CD4-positive, alpha-beta T cell treated with Interleukin-1 beta for 1 hour (primary cell): ENCODE measurements at places on chromosomes 7 and 10.

GRCh38 chr10:71737834-71738197 lies 18.2 kb upstream of the C10orf105 start:
- DNase-seq = no peak

- peak; percentile 44 for DNase-seq
Measured at GRCh38 chr7:44769776-44770294, 21.2 kb downstream of the ZMIZ2 start.

DNA sequence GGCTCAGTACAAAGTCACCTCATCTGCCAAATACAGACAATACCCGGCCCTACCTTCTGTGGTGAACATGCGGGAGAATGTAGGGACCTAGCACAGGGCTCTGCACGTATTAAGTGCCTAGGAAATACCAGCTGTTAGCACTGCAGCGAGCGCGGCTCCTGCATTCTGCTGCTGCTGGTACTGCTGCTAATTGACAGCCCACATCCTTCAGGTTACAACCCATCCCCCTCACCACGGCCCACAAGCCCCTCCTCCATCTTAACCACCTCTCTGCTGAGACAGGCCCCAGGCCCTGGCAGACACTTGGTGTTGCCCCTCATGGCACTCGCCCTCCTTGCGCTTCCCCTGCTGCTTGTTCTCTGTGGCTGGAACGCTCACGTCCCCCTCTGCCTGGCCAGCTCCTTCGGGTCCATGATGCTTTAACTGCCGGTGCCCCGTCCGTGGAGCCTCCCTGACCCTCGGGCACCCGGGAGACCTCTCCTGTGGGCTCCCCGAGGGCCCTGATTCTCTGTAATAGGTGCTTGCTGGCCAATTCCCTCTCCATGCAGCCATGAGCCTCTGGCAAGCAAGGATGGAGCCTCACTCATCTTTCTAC lies 53.3 kb upstream of the LOXL4 start:
- no peak for DNase-seq

DNA sequence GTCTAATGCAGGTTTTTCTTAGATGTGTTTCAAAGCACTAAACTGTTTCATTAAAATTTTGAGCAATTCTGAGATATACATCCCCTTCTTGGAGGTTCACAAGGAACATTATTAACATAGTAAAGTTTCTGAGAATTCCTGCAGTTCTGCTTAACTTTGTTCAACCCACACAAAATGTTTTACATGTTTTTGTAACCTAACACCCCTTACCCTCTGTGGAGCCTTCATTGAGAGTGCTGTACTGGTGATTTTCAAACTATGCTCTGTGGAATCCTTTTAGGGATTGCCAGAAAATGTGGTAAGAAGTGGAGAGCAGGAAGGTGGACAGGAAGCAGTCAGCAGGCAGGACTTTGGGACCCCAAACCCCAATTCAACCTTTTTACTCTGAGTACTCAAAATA lies 53.6 kb upstream of the ABCB5 start:
- DNase-seq = no peak

DNA sequence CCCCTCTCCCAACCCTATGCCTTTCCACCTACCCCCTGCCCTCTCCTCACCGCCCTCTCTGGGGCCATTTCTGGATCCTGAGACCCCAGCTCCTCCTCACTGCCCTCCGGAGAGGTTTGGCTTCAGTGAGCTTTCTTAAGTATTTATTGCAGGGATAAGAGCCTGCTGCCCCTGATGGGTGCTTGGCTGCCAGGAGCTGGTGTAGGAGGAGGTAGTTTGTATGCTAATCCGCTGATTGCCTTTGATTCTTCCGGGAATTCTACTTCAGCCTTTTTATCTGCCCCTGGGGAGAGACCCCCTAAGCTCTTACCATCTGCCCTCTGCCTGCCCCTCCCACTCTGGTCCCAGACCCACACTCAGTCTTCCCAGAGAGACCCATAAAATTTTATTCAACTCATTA lies 263.5 kb upstream of the PODXL start:
- no peak for DNase-seq

DNA sequence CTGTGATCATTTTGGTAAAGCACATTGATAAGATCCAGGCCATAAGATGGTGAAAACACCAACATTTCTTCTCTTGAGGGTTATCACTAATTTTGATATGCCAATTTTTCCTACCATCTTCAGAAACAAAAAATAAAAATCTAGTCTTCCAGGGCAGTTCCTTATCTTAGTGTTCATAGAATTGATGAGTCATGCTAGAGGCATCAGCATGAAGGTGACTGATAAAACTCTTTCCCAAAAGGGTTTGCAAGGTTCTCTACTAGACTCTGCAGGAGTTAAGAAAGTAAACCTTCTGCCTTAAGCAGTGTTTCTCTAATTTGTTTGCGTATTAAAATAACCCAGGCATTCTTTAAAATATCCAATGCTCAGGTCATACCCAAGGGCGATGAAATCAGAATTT lies 483.1 kb upstream of the CNTNAP2 start:
- DNase-seq = no peak

DNA sequence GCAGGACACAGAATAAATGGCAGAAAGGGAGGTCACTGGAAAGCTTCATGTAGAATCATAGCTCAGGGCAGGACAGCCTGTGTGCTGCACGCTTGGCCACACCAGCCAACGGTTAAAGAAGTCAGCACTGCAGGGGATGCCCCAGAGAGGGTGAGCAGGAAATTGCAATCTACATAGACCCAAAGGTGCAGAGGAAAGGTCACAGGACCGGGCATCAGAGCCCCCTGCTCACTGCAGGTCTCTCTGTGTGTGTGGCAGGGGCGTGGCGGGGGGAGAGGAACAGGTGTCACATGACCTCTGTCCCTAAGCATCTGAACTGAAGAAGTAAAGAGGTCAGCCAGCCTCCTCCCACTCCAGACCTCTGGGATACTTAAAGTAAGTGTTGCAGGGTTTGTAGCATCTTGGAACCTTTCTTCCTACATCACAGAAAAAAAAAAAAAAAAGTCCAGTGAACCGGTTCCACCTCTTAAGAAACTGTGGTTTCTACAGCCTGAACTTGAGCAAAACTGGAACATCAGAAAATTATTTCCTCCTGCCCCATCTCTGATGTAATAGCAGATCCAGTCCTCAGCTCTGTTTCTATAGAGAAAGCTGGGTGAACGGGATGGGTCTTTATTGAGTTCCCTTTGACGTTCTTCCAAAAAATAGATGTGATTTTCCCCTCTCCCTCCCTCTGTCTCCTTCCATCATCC lies 64.3 kb downstream of the RGS10 start:
- DNase-seq = peak; percentile 39

DNA sequence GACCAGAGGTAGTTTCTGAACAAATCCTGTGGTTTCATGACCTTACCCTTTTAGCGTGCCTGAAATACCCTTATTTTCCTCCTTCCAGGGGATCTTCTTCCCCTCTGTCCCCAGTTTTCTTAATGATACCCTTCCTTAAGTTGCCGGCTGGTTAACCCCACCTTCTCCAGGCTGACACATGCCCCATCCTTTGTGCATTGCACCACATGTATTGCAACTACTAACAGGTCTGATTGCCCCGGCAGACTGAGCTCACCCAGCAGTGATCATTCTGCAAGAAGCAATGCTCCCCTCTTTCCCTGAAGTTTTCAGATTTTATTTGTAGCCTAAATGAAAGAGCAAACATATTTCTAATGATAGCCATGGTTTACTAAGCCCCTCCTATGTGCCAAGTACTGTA lies 108.2 kb downstream of the HIP1 start:
- no peak for DNase-seq

- DNase-seq = no peak
Measured at GRCh38 chr7:132800522-132800921, 224.3 kb upstream of the PLXNA4 start.

DNA sequence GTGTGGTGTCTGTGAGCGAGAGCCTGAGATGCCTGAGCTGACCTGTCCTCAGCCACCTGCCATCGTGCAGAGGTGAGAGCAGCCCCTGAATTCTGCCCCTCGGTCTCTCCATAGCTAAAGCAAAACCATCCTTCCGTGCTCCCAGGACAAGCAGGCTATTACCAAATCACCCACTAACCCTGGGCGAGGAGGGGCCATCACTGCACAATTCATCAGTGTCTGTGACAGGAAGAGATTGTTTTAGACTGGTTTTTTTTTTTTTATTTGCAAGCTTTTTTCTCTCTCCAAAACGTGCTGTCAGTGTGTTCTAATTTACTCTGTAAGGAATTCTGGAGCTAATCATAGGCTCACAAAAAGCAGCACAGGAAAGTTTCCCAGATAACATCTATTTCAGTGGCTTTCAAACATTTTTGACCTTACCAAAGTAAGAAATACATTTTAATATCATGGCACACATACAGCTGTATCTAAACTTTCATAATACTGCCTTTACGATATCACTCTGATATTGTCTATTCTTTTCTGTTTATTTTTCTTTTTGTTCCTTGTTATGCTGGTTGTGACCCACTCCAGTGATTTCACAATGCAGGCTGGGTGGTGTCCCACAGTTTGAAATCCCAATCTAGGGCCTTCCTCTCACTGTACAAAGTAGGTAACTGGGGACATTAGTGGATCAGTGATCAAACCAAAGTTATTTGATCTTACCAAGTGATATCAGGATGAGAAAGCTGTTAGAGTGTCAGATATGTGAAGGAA lies 62.8 kb downstream of the EGFR start:
- DNase-seq = no peak

DNA sequence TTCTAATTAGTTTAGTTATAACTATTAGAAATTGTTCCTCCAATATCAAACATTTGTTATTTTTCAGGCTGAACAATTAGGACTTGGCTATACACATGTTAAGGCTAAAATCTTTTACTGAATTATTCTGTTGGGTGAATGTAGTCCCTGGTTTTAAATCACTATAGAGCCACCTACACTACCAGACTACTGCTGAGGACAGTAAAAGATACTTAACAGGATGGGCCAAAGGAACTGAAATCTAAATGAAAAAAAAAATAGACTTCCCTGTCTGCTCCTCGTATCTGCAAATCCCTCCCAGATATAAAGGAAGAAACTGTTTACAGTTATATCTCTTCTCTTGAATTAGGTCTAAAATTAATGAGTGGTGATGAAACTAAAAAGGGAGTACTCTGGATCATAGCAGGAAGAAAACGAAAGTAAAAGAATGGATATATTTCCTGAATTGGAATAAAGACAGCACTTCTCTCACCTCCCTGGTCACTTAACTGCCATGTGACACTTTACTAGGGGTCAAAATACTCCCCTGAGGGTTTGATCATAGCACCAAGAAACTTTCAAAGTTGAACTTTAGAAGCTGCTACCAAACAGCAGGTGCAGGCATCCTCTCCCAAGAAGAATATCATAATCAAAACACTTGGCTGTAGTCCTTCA lies 12.7 kb downstream of the FBXW4 start:
- no peak for DNase-seq

GRCh38 chr7:88071994-88072714 lies 138.1 kb downstream of the ADAM22 start:
- no peak for DNase-seq

DNA sequence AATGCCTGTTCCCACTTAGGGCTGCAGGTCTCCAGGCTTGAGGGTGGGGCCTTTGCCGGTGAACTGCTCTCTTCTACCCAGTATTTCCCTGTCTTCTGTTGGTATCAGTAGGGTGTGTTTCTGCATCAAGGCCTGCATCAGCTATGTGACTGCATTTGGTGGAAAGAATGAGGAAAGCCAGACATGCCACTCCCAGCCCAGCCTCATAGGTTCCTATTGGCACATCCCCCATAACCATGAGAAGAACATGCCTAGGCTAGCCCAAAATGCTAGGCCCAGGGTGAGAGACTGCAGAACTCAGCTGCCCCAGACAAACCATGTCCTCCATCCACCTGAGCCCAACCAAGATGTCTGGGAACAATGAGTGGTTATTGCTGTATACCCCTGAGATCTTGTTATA lies 380.3 kb upstream of the ADARB2 start:
- DNase-seq = no peak

- no peak for DNase-seq
Measured at GRCh38 chr7:37480041-37481031, 31.7 kb upstream of the ELMO1 start.

DNA sequence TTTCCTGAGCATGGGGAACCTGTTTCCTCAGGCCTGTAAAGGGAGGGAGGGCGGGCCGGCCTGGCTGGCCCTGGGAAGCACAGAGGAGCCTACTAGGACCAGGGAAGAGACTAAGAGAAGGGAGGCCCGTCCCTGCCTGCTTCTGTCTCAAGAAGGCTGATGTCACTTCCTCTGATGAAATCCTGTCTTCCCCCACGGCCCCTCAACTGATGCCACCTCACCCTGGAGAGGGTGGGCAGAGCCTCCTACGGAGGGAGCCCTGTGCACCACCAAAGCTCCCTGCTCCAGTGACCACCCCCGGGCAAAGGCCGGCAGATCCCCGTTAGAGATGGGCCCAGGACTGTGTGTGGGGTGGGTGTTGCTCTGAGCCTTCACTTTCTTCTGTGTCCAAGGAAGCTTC lies 1.0 kb upstream of the PILRA start:
- DNase-seq = peak; percentile 24

GRCh38 chr10:127151541-127151940 lies 44.9 kb downstream of the INSYN2A start:
- DNase-seq = no peak

DNA sequence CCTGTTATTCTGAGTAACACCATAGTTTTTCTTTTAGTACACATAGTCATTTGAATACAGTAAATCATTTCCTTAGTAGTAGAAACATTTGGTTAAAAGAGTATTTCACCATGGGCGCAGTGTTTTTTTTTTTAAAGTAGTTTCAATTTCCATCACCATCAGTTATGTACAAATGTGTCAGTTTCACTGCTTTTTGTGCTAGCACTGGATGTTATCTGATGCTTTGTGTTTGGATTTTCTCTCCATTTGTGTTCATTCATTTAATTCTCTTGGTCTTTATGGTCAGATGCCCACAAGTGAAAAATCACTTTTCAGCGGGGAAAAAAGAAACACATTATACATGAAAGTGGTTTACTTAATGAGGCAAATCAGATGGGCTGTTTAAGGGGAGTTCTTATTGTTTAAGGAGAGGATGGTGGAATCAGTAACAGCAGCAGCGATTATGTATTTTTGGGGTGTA lies 16.0 kb upstream of the HK1 start:
- DNase-seq = no peak

DNA sequence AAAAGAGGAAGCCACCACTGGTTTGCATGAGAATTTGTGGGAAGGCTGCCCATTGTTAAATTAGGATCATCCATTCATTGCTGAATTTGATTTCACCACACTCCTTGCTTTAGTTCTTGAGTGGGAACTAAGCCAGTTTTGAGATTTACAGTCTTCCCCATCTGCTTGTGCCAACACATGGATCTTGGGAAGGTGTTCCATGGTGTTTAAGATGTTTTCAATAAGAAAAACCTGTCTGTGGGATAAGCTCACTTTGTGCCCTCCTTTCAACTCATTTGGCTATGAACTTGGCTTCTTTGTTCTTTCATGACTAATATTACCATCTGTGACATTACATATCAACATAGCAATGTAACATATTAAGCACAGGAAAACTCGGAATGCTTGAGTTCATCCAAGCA lies 73.2 kb downstream of the INHBA start:
- DNase-seq = no peak

- no peak for DNase-seq
Measured at GRCh38 chr10:132363921-132364593, 32.1 kb downstream of the LRRC27 start.

DNA sequence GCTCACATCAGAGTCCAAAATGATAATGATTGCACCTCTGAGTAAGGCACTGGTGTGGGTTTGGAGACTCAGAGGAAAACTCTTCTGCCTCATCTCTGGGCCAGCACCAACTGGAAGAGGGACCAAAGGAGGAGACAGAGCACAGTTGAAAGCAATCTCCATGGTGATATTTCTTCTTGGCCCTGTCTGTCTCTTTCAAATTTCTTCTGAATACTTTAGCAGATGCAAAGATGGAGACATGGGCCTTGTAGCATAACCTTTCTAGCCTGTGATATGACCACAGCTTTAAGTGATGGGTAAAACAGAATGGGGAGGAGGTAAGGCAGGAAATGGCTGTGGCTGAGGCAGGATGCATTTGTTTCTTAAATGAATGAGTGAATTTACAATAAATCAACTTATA lies 12.2 kb upstream of the GIMAP7 start:
- DNase-seq = no peak
